Cortex of kidney (tissue), 1 donor: ENCODE measurements at places on chromosomes 6 and 20.

DNA sequence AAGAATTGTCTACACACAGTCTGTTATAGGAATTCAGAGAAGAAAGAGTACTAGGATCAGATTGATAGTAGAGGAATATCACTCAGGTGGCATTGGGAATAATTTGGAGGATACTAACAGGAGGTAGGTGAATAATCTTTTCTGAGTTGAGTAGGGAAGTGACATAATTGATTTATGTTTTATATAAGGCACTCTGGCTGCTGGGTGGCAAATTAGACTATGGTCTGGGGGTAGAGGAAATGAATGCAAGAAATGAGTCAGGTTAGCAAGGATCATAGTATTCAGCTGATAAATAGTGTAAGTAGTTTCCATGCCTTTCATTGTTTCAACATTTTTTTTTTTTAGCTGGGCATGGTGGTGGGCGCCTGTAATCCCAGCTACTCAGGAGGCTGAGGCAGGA is 113.3 kb downstream of the CDKAL1 start:
- no peak for DNase-seq

- no peak for DNase-seq
Measured at GRCh38 chr6:132788658-132789395, 9.6 kb downstream of the SLC18B1 start.

DNA sequence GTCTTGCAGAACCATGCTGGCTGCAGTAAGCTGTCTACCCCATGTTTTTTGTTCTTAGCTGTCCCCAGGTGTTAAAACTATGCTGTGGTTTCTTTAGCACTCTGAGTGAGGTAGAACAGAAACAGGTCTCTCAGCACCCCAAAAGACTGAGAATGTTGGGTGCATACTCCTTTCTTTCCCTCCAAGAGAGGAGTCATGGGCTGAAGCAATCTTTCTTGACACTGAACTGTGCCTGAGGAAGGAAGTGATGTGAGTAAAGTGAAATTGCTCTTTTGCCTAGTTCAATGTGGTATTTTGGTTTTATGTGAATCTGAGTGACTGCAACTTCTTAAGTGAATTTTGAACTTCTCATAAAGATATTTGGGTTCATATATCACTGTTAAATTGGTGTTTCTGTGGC is 138.0 kb upstream of the MCHR2 start:
- no peak for DNase-seq

DNA sequence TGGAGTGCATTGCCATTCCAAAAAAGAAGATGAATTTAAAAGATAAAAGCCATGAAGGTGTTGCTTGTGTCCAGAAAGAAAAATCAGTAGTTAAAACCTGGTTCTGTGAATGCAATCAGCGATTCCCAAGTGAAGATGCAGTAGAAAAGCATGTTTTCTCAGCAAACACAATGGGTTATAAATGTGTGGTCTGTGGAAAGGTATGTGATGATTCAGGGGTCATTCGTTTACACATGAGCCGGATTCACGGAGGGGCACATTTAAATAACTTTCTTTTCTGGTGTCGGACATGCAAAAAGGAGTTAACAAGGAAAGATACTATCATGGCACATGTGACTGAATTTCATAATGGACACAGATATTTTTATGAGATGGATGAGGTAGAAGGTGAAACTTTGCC is 24.7 kb upstream of the BAG2 start:
- no peak for DNase-seq

DNA sequence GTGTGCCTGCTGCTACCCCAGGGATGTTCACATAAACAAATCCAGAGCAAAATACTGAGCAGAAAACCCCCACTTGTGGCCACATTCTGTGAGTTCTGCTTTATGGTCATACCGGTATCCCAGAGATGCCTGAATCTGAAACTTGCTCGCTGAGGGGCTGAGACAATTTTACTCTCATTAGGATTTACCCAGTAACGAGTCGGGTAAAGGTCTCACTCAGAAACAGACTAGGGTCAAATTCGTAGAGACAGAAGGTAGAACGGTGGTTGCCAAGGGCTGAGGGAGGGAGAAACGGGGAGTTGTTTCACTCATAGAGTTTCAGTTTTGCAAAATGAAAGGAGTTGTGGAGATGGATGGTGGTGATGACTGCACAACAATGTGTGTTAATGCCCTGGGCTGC is 45.4 kb upstream of the NKX2-2 start:
- DNase-seq, result no peak

DNA sequence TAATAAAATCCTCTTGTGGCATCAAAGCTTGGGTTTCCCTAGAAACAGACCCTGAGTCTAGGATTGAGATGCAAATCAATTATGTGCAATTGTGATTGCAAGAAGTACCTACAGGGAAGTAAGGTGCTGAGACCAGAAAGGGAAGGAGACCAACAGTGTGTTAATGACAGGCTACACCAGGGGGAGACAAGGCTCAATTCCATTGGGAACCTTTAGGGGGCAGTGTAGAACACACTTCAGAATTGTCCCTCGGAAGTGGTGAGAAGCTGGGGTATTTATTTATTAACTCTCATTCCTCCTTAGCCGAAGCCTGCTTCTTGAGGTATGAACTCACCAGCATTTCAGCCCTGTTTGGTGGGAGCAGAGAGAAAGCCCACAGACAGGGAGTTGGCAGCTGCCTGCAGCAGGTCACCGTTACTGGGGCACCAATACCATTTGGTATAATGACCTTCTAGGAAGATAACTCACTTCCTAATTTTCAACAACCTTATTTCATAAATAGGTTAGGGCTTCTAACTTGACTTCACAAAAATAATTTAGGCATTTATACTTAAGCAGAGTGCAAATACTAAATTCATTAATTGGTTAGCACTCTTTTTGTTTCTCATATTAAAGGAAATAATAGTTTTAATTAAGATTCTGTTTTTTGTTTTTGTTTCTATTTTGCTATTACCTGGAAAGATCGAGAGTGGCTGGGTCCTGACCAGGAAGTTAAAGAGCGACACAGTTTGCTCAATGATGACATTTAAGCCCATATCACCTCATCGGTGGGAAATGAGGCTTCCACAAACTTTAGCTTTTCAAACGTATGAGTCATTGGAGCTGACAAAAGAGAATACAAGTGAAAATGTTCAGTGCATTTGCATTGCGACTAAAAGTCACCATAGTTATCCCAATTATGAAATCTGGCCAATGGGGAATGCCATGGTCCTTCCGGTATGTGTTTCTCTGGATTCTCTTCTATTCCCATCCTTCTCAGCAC is 94.8 kb downstream of the BTBD3 start:
- DNase-seq, result no peak

DNA sequence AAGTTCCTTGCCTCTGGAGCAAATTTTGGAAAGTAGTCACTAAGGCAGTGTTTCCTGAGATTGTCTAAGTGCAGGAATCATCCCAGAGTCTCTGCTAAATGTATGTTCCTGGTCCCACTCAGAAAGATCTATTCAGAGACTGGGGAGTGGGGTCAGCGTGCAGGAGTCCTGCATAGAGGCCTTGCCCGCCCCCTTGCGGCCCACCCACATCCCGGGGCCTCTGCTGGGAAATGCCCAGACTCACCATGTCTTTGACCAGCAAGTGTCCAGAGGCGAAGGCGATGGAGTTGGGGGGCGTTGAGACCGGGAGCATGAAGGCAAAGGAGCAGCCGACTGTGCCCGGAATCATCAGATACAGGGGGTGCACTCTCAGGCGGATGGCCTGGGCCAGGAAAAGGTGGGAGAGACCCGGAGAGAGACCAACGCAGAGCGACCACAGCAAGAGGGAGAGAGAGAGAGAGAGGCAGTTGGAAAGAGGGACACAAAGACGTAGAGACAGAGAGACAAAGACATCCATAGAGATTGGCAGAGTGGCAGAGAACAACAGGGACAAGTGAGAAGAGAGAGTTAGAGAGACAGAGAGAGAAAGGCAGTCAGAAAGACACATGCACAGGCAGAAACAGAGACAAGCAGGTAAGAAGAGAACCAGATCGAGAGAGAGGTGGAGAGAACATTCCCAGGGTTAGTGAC is 12.9 kb upstream of the OCSTAMP start:
- DNase-seq, result no peak

DNA sequence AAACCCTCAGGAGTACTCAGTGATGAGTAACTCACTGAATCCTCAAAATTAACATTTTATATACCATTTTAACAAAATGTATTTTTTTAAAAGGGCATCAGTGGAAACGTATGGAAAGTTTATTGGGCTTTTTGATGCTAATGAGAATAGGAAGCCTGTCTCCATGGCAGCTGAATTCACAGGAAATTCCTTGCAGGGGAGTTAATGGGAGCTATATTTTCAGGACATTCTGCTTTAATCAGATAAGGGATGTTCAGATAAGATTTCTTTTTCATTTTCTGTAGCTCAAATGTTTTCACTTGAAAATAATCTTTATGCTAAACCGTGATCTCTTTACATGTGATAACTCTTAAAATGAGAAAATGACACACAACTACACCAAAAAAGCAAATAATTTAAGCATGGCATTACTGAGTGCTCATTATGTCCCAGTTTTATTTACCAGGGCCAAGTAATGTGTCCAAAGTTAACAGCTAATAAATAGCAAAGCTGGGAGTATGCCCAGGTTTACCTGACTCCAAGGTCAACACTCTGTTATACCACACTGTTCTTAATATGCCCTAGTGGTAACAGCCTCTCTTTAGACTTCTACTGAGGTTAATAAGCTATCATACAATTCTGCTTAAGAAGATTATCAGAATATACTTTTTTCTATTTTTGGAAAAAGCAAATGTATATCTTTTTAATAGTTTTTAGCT is 348.1 kb downstream of the GRIK2 start:
- DNase-seq, result no peak

DNA sequence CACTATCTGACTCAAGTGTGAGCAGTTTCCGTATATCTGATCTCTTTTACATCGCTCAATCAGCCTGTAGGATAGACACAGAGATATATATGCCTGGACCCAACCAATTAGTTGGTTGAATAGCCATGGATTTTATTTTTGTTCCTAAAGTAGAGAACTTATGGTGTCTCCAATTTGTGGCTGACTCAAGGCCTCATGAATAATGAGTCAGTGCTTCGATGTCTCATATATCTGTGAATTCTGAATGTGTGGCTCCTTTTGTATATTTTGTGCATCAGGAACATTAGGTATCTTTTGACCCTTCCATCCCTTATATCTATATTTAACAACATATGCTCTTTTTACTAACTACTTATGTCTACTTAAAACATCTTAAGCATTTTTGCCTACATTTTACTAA is 64.5 kb downstream of the OR2B2 start:
- no peak for DNase-seq

- no peak for DNase-seq
Measured at GRCh38 chr6:99252421-99252820, 97.1 kb downstream of the FAXC start.

DNA sequence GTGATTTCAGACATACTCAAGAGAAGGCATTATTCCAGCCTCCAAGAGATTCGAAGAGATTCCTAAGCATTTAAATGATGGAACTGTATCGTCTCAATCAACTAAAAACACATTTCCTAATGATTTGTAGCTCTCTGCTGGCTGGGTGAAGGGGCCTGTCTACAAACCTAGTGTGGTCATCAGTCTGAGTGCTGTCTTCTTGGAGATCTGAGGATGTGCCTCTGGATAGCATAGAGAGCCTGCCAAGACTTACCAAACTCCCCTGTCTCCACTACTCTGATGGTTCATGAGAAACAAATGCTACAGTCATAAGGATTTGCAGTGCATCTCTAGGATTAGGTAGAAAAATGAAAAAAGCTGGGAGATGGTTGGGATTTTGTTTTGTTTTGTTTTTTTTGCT is 176.9 kb upstream of the CITED2 start:
- DNase-seq, result no peak

DNA sequence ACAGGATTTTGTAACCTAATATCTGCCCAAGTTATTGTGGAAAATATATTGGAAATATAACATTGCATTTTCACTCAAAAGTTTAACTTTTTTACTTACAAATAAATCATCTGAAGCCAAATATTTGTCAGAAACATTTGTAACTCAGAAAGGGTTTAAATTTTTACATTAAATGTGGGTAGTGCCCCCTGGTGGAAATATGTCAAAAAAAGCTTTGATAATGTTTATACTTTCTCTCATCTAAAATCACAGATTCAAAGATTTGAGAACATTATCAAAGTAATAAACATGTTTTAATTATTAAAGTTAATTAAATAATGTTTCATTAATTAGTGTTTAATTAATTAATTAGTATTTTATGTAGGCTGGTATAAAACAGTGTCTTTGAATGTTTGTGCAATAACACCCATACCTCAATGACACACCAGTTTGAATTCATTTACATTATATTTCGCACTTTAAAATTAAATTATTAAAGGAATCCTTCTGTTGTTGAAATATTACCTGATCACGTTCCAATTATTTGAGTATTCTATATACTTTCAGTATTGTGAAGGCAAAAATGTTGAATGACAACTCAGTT is 320.1 kb upstream of the FKBP1C start:
- no peak for DNase-seq

- no peak for DNase-seq
Measured at GRCh38 chr6:138667408-138667807, 106.2 kb upstream of the CCDC28A start.
